ENCODE measurements at places on chromosomes 12 and 14.
A peak's percentile ranks its signal among the peaks of the same experiment; 100 is the strongest.

GRCh38 chr14:92590941-92591340 is 77.4 kb downstream of the RIN3 start:
- no peak for DNase-seq

DNA sequence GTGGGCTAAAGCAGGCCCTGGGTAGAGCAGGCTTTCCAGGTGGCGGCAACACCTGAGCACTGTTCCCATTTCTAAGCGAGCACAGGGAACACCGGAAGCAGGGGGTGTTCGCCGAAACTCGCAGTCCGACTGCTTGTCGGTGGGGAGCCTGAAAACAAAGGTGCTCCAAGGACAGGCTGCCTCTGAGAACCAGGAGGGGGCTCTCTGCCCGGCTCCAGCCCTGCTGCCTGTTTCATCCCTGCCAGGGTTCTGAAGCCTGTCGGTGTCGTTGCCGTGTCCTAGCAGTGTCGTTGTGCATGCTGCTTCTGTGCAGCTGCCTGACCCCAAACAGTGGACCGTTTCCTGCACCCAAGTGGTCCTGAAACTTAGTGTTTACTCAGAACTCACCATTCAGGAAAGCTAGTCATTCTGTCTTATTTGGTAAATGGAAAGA is 21.8 kb downstream of the CCNK start:
- no peak for DNase-seq

GRCh38 chr12:28059668-28060067 is 87.1 kb upstream of the PTHLH start:
- no peak for DNase-seq

GRCh38 chr14:50794068-50794645 is 36.8 kb downstream of the NIN start:
- DNase-seq = no peak

DNA sequence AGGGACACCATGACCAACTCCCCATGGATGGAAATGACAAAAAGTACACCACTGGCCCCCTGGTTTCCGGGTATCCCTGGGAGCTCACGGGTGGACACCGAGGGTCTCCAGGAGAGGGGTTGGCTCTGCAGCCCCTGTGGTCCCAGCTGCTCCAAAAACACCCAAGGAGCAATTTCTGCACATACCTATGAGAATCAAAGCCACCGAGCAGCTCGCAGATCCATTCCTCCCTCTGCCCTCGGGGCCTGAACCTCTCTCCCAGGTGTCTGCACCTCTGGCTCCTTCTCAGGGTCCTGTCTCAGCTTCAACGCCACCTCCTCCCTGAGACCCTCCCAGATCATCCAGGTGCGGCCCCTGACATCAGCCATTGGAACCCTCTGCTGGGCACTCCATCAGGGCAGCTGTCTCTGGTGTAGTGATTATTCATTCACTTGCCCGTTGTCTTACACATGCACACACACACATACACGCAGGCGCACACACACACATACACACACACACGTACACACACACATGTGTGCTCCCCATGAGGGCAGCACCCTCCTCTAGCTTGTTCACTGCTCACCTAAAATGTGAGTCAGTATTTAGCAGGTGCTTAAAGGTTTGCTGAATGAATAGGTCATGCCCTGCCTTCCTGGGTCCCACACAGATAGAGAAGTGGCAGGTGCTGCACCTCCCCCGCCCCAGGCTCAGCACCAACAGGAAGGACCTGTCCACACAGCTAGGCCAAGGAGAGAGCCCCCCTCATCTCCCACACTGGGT is 5.9 kb downstream of the RIMBP2 start:
- no peak for DNase-seq

GRCh38 chr12:85310025-85310424 is 30.0 kb downstream of the ALX1 start:
- DNase-seq = no peak

GRCh38 chr12:88844426-88844825 is 264.2 kb upstream of the KITLG start:
- no peak for DNase-seq

DNA sequence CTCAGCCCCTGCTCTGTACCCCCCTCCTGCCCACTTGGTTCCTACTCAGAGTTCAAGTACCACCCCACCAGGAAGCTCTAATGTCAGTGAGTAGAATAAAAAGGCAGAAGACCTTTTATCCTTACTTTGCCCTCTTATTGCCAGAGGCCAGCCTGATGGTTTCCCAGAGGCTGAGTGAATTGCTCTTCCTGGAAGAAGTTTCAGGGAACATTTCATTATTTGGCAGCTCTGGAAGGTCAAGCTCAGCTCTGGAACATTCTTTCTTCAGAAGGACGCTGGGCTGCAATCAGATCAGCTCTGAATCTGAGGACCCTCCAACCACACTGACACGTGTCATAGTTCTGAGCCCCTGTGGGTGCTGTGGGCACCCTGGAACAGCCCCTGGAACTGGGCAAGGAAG is 188.9 kb downstream of the ETV6 start:
- DNase-seq = no peak

- no peak for DNase-seq
Observed at GRCh38 chr14:74652541-74652940, 40.5 kb upstream of the LTBP2 start.

DNA sequence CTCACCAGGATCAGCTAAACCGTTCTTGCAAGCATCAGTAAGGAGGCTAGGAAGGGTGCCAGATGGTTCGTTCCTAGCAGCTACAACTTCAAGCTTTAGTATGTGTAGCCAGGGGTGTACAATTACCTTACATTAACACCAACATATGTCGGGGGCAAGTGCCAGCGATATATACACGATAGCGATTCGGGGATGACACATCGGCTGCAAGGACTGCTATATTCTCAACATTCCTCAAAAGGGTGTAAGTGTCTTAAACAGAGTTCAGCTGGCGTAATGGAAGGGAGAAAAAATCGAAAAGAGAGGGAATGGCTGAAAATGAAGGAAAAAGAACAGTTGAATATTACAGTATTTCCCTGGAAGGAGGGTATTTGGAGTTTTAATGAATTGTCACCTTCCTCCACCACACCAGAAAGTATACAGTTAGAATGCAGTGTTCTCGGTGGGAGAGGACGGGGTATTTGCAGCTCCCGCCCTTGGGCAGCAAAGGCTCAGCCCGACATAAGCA is 545 bp downstream of the LIMA1 start:
- no peak for DNase-seq

- DNase-seq = no peak
Observed at GRCh38 chr12:108004319-108004718, 124.8 kb upstream of the WSCD2 start.

DNA sequence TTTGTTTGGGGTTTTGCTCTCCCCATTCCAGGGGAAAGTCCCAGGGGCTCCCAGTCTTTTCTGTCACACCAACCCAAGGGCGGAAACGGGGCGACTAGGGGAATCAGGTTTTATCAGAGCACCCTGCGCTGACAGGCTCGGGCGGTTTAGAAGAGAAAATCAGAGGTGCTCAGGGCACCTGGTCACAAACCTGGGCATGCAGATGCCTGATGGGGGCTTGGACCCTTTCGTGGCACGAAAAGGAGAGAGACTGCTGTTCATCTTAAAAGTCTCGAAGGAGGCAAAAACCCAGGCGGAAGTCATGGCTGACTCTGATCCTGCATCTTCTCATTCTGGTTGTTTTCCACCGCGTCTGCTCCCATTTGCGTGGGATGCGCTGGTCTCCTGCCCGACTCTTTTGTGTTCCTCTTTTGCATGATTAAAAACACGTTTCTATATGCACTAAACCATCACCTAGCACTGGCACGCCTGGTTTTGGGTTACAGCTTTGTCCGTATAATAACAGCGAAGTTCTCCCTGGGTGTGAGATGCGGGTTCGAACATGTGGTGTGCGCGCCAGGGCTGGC is 13.2 kb downstream of the OTX2 start:
- no peak for DNase-seq

DNA sequence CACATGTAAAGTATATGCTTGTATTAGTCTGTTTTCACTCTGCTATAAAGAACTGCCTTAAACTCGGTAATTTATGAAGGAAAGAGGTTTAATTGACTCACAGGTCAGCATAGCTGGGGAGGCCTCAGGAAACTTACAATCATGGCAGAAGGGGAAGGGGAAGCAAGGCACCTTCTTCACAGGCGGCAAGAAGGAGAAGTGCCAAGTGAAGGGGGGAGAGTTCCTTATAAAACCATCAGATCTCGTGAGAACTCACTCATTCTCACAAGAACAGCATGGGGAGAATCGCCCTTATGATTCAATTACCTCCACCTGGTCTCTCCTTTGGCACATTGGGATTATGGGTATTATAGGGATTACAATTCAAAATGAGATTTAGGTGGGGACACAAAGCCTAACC is 229.5 kb upstream of the PLXNC1 start:
- DNase-seq = no peak

GRCh38 chr12:122527478-122527944 is 462 bp downstream of the KNTC1 start:
- no peak for DNase-seq

GRCh38 chr14:104795781-104796686 is 486 bp upstream of the AKT1 start:
- DNase-seq = peak; percentile 22
